ENCODE measurements at places on chromosomes 5 and 9.
A peak's percentile ranks its signal among the peaks of the same experiment; 100 is the strongest.

DNA sequence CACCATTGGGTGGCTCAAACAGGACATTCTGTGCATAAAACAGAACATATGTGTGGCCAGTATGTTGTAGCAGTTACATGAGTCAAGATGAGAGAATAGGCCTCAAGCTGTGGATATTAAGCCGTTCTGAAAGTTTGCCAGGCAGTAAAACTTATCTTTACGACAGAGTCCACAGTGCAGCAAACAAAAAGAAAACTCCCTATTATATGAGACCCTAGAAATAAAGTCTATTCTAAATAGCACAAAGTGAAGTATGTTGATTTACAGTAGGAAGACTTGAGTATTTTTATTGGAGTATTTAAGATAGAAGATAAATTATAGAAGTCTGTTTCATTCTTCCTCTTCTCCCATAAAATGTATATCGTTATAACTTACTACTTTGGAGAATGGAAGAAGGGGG is 271.5 kb downstream of the ADGRV1 start:
- DNase-seq = no peak

DNA sequence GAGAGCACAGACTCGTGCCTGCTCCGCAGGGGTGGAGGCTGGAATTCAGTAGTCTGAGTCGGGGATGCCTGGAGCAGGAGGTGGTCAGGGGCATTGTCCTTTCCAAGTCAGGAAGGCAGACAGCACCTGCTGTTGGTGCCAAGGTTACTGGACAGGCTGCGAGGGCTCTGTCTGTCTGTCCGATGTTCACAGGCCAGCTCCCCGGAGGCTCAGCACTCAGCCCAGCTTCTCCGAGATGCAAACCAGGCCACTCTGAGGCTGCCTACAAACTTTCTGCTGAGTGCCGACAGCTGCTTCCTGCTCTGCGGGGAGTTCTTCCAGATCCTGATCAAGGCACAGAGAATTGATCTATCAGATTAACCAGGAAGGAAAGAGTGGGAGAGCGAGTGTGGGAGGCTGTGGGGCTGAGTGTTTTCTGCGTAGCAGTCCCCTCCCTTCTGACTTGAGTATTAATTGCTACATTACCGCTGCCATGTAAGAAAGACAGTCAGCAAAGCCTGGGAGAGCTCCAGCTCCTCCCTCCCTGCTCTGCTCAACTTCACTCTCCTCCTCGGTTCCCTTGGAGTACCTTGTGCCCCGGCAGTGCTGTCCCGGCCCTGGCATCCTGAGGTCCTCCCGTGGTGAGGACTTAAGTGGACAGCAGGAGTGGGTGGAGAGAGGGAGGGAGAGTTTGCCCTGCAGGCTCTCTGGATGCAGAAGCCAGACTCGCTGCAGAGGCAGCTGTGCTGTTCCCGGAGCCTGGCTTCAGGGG is 36.0 kb downstream of the KCNMB1 start:
- no peak for DNase-seq

DNA sequence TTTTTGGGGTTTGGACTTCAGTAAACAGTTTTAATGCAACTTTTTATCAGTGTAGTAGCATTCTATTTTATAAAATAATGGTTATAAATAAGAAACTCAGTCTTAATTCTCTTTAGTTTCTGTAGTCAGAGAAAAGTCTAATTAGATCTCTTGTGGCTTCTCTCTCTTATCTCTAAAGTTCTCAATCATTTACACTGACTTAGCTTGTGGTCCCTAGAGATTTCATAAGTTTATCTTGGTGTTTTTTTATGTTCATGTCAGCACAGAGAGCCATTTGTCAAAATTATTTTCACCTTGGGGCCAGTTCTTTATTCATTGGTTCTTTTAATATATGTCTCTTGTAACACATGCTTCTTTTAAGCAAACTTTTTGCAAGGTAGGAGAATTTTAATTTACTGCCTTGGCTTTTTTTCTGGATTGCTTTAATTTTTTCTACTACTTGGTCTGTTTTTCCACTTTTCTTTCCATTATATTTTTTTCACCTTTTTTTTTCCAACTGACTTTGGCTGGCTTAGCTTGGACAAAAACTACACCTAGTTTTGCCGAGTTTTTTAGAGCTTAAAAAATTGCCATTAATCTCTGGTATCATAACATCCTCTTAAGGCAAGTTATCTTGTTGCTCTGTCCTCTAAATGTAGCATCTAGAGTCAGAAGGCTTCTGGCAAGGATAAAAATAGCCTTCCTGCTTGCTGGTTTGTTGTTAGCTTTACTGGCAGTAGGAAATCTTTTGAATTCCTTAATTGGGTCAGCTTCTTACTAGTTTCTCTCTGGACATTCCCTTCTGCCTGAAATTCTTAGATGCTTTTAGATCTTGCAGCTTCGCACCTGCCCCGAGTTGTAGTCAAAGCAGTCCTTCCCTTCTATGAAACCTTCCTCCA is 35.3 kb downstream of the CPEB4 start:
- DNase-seq = no peak

DNA sequence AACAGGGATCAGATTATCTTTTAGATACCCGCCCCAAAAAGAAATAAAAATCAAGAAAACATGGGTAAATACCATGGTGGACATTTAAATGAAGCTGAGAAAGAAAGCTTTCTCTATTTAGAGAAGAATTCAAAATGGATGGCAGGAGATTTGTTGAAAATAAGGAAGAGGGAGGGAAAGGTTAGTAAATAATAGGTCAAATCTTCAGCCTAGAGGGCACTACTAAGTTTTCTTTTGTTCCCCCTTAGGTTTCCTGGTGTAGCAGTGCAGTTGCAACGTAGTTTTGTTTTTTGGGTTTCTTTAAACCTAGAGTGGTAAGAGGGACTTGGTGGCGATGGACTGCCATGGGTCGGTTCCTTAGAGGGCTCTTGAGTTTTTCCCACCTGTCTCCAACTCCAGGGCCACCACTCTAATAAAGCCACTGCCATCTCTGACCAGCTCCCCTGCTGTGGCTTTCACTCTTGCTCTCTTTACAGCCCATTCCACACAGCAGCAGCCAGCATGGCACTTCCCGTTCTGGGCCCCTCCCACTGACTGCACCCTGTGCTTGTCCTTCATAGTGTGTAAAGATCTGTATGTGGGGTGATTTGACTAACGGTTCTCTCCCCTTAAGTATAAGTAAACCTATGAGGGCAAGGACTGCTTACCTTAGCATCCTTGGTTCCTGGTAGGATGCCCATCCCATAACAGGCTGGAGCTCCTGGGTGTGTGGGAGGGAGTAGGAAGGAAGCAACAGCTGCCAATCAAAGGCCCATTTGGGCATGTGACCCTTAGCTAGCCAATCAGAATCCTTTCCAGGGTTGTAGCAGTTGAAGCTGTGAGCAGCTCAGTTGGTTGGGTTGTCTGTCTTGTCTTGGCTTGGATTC is 118.3 kb downstream of the SLC1A3 start:
- peak; percentile 20 for DNase-seq

DNA sequence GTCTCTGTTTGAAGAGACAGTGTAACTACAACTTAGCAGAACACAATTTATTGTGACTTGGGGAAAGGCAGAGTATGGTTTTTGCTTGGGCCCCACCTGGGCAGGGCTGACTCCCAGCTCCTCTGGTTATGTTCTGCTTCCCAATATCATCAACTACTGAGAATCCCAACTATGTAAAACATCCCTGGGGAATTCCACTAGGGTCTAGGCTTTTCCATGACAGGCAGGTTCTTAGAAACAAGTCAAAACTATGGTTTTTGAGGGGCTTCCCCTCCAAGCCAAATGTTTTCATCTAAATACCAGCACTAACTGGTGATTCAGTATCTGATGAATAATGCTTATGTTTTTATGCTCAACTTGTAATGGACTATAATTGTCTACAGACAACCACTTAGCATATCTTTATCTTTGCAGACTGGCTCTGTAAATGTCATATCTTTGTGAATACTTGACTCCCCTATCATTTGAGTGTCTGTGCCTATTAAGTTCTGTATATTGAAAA is 409.5 kb downstream of the PDE4D start:
- DNase-seq = no peak

GRCh38 chr5:124948754-124949275 is 202.4 kb upstream of the ZNF608 start:
- DNase-seq = no peak

Data from body of pancreas (tissue), 4 donors.